ENCODE measurements at places on chromosomes 5 and 9. TPM values are rescaled to one million over a fixed set of nuclear protein-coding genes. Genes with fewer than 3 reads are reported as not detected.

DNA sequence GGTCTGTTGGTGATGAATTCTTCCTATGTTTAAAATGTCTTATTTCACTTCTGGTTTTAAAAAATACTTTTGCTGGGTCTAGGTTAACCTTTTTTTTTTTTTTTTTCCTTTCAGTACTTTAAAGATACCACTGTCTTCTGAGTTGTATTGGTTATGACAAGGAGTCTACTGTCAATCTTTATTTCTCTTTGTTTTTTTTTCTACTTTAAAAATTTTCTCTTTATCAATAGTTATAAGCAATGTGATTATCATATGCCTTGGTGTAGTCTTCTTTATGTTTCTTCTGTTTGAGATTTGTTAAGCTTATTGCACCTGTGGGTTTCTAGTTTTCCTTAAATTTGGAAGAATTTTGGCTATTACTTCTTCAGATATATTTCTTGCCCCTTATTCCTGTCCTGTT, 125.6 kb upstream of the SPRY4 start:
- no peak for DNase-seq

DNA sequence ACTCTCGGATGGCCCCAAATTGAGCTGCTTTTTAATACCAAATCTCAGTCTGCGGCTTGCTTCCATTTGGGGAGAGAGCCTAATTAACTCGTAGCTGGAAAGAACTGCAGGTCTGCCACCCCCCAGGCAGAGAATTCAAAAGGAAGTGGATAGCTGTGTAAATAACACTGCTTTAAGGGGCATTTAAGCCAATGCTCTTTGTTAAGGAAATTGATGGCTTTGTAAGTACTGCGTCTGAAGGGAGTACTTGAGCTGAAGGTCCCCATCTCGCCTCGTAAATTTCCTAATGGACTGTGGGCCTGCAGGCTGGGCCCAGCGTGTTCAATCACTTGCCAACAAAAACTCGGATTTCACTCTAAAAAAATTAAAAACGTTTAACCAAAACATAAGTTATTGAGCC, 132.7 kb downstream of the PAPPA start:
- DNase-seq: no peak

DNA sequence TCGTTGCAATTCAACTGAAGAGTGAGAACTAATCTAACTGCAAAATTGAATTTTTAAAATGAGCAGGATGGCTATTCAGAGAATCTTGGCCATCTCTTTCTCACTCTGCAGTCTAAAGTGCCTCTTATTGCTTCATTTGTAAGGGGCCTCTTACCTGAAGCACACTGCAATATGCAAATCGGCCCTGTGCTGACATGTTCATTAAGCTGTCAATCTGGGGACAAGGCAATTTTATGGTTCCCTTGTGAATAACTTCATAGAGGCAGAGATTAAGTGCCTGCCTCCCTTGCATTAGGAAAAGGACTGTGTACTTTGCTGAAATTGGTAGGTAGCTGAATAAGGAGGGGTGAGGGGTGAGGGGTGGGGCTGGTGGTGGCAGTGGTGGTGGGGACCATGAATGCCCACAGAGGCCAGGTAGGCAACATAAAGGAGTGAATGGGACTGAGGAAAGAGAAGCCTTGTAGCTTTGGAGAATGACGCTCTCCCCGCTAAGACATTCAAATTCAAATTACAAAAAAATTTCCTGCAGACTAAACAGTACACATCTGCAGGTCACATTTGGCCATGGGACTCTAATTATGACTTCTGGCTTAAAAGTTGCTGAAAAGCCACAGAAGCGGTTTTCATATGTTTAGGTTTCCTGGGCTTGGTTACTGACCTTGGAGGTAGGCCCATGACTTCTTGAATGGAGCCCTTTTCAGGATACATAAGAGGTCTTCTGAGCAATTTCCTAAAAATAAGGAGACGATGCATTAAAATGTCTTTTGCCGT, 25.0 kb downstream of the TNFSF8 start:
- no peak for DNase-seq

DNA sequence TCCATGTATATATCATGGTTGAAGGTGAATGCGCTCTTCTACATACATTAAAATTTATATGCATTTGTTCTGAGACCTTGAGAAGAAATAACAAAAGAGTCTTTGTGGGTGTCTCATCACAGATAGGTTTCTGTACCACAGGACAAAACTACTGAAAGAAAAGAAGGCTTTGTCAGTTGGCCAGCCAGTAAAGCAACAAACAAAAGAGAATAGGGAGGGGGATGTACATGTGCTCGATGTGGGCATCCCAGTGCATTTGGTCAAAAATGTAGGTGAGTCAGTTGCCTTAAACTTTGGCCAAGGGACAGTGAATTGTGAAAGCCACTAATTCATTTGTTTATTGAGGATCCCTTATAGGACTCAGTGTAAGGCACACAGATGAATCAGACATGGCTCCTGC, 13.3 kb downstream of the RBM18 start:
- no peak for DNase-seq

DNA sequence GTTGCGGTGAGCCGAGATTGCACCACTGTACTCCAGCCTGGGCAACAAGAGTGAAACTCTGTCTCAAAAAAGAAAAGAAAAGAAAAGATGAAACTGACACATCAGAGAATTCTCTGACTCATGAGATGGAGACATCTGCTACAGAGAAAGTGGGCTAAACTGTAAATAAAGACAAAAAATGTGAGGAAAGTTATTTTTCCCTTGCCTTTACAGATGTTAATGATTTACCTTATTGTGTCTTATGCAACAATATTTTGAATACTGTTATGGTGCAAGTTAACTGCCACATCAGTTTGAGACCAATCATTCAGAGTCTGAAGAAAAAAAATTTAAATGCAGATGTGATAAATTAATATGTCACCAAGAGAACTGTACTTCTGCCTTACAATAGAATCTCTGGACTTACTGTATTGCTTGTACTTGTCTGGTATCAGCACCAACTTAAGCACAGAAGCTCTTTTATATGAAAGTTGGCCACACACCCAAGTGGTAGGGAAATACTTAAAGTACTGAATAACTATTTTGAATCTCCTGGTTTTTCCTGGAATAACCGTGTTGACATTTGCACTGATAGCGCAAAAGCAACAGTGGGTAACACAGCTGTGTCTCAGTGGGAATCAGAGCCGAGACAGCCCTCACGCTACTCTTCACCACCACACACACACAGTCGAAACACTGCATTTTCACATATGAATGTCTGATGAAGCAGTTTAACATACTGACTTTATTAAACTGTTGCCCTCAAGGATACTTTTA, 169.9 kb downstream of the FANCC start:
- no peak for DNase-seq

- DNase-seq: no peak
Measured at GRCh38 chr9:97512966-97513560, 11.6 kb downstream of the TMOD1 start.

DNA sequence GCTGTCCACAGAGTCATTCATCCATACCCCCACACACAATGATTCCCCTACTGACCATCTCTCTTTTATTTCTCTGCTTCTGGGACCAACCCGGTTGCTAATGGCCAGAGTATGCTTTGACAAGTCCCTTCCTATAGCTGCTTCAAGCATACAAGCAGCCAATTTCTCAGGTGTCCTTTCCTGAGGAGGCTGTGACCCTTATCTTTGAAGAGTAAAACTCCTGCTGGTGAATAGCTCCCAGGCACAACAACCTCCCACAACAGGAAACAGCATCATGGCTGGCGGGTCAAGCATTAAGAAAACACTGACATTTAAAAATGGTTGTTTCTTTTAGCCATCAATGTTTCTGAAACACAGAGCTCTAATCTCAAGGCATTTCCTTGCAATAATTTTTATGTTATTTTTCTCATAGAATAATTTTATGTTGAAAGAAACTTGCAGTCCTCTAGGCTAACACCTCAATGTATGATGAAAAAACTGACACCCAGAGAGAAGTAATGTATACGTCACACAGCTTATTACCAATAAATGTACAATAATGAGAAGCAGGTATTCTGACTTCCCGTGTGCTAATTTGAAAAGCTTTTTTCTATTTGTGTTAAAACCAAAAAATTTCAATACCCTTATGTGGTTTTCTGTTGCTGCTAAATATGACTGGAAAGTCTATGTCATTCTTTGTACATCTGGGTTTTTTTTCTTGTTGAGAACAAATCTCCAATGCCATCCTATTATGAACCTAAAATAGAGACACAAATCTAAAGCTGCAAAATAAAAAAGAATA, 7.5 kb upstream of the PAM start:
- DNase-seq: no peak

- DNase-seq: peak; percentile 83
Measured at GRCh38 chr9:96418083-96418919, at the start of gene ZNF367. TSS of gene ZNF367 (minus strand) at chr9:96418370. CDS start at chr9:96418032, 338 bp downstream.

DNA sequence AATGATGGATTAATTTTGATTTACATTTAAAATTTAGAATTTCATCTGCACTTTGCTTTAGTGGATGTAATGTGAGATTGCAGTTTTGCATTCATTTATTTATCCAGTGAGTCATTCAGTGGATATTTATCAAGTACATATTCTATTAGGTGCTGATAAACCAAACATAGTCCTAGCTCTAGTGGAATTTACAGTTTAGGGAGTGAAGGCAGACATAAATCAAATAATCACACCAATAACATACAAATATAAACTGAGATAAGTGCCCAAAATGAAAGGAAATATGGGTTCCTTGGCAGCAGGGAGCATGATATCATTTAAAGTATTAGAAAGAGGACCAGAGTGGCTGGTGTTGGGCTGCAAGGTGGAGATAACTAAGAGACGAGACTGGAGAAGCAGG, 14.7 kb upstream of the NIPBL start:
- no peak for DNase-seq

DNA sequence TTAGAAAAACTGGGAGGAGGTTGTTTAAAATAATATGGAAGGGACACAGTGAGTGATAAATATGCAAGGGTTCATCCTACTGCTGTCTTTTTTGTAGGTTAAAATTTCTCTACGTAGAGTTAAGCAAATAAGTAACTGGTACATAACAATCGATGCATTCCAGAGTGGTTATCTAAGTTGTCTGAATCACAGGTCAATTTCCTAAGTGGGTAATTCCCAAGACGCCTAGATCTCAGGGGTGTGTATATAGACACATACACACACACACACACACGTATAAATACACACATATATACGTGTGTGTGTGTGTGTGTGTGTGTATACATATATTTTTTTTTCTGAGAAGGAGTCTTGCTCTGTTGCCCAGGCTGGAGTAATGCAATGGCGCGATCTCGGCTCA, 22.3 kb downstream of the CAAP1 start:
- DNase-seq: no peak

DNA sequence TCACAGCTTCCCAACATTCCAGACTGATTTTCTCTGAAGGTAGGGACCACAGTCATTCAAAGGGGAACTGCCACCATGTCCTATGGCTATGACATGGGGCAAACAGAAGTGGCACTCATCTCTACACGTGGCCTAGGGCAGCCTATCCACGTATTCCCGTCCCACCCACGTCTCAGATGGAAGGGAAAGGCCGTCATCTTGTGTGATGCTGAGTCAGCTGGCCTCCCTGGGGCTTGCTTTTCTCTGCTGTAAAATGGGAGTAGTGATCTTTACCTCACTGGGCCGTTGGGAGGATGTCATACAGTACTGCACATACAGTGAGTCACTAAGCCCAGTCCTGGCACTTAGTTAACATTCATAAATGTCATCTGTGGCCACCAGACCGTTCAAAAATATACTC, 72.3 kb downstream of the RAPGEF1 start:
- no peak for DNase-seq

- DNase-seq: no peak
Measured at GRCh38 chr5:87300176-87300575, 32.5 kb downstream of the RASA1 start.

DNA sequence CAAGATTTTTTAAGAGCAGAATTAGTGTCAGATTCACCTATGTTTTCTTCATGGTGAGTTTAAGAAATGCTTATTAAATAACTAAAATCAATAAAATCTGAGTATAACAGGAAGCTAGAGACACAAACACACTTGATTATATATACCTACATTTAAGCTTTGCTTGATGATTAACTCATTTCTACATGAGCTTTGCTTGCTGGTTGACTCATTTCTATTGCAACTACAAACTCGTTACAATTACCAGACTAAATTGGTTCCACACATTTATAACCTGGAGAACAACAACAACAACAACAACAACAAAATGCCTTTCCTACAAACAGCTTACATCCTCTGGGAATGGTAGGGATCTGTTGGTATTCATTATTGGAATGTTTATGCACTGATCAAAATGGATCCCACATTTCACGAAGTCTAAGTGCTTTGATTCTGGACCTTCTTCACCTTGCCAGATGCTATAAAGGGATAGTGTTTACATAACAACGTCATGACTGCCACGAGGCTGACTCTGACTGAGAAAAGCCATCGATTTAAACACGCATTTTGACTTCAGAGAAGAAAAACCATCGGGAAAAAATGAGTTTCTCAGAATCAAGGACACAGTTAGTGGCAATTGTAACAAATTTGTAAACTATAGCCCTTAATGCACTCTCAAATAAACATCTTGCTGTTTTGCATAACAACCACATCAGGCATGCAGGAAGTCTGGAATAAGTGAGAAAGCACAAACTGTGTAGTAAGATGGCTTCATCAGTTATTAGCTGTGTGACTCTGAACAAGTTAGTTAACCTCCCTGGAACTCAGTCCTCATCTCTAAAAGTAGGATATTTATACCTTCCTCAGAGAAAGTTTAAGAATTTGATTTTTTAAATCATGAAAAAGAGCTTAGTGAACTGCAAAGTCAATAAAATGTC, 49.8 kb downstream of the RASEF start:
- DNase-seq: no peak

GRCh38 chr5:42483472-42484154, 60.4 kb downstream of the GHR start:
- DNase-seq: no peak

DNA sequence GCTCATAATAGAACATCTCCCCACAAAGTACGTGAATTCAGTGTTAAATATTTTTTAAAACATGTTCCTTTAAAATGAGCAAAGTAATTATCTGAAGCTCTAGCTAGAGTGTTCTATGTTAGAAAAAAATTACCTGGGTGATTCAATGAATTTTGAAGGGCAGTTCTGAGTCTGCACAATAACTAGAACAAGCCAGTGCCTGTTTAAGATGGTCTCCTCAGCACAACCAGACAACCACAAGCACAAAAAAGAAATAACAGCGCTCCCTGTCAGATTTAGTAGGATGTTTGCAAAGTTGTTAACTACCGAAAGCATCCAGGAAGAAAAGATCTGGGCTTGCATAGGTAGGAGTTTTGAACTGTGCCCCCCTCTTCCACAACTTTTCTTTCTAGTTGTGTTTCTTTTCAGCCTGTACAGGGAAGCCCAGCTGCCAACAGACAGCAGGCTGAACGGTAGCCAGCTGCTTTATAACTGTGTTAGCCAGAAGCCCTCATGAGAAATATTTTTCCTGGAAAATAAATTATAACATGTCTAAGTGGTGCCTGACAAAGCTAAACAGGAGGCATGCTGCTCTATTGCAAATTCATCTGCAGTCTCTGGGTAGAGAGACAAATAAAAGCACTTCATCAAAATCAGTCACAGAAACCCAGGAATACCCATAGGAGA, 1026.9 kb downstream of the MAT2B start:
- no peak for DNase-seq

- no peak for DNase-seq
Measured at GRCh38 chr5:74063821-74064220, 437.8 kb downstream of the ARHGEF28 start.

Gene GARIN3
- not detected for total RNA-seq

Gene OR13C8
- not detected for total RNA-seq

Gene EPB41L4A
- 0.30 TPM for total RNA-seq
